ENCODE measurements at places on chromosomes 4 and X.

DNA sequence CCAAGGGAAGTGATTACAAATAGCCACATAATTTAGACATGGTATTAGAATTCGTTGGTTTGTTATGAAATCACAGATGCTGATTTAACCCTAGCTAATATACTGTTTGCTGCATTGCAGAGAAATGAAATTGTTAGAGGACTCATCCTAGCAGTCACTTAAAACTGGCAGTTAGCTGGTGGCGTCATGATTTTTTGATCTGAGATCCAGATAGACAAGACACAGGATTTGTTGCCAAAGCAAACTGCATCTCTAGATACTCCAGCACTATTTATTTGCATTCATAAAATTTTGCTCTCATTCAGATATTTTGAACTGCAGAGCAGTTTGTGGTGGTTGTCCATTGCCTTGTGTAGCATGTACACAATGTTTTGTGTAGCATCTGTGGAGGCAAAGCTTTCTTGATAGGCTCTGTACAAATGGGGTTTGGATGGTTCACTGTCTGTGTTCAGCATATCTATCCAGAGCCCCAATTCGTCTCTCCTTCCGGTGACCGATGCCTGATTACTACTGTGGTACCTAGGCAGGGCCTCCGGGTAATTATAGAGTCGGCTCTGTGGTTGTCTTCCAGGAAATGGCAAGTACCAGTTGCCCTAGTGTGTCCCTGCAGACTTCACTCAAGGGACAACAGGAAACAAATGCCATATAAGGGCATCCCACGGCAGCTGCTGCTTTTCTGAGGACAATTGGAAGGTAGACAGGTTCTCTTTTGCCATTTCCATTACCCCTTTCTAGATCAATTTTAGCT lies 30.1 kb upstream of the SPARCL1 start:
- DNase-seq, result no peak

GRCh38 chr4:179145746-179146525 lies 1703.7 kb upstream of the AGA start:
- no peak for DNase-seq

DNA sequence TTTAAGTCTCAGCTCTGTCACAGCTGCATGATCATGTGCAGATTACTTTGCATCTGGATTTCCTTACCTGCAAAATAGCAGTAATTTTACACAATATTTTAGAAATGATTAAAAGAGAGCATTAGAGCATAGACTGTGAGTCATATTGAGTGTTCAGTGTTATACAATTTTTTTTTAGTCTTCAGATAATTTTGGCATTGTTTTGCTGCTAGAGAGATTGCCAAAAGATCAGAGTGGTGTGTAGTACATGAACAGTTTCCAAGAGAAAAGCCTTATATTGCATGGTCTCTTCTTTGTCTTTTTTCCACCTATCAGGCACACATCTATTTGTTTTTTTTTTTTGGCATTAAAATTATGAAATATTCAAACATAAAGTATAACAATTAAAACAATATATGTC lies 209.6 kb upstream of the TLL1 start:
- no peak for DNase-seq

DNA sequence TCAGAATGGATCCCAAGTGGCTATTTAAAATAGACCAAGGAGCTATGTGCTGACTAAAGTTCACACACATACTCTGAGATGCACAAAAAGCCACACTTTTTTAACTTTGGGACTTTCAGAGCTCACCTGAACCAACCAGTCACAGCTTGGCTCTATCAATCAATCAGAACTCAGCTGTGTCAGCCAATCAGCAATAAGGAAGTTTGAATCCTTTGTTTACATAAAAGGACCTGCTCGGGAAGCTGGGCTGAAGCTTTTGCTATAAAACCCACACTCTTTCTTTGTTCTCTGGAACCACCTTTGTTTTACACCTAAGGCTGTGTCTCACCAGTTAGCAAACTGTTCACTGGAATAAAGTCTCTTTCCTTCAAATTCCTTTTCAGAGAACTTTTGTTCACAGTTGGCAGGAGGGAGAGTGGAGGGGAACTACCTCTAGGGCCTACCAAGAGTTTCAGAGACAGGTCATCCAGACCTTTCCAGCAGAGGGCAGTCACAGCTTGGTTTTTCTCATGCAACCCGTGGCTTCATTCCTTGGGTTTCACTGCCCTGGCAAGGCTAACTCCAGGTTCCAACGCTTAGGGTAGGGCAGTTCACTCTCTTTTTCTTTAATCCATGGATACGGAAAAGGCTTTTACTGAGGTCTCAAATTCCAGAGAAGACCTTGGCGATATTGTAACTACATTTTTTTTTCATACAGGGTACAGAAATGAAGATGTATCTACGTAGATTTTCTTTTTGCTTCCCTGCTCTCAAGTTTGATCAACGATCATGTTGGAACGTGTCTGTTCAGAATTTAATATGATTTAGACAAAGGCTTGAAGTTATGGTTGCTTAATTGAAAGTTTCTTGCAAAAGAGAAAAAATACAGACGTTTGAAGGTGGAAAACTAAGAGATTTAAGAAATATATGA lies 80.7 kb downstream of the GPRIN3 start:
- DNase-seq, result peak; percentile 2

DNA sequence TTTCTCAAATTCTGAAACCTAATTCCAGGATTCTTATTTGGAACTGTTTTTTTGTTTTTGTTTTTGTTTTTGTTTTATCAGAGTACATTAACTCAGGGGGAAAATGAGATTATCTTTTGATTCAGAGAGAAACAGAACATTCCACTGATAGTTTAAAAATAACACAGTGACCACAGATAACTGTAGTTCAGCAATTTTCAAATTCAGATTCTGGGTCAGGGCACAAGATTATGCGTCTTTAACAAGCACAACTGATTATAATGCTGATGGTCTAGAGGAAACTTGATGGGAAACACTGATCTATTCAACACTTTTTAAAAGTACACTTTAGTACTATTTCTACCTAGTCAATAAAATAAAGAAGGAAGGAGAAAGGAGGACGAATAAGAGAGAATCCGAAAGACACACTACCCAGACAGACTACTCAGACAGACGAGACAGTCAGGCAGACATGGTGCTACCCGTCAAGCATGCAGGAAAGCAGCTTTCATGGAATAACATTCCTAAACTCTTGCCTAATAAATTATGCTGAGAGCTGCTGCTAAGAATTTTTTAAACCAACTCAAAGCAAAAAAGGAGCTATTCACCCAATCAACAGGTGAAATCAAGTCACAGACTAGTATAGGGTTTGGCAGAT lies 59.0 kb downstream of the APBB2 start:
- no peak for DNase-seq

DNA sequence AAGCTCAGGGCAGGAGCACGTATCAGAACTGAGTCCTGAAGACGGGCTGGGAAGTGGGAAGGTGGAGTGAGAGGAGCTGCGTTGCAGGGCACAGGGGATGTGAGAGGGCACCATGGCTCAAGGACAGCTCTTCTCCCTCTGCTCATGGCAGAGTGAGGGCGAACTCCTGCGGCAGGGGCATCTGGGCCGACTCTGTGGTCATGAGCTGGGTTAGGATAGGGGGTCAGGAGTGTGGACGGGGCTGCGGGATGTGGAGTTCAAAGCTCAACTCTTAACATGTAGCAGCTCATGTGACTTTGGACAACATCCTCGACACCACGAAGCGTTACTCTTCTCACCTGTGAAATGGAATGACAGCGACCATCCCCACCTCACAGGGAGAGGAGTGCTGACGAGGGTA lies 19.4 kb upstream of the SORCS2 start:
- no peak for DNase-seq

DNA sequence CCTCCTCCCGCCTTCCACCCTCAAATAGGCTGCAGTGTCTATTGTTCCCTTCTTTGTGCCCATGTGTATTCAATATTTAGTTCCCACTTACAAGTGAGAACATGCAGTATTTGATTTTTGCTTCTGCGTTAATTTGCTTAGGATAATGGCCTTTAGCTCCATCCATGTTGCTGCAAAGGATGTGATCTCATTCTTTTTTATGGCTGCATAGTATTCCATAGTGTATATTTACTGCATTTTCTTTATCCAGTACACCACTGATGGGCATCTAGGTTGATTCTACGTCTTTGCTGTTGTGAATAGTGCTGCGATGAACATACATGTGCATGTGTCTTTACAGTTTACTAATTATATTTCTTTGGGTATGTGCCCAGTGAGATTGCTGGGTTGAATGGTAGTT lies 51.6 kb upstream of the TMPRSS11B start:
- no peak for DNase-seq

DNA sequence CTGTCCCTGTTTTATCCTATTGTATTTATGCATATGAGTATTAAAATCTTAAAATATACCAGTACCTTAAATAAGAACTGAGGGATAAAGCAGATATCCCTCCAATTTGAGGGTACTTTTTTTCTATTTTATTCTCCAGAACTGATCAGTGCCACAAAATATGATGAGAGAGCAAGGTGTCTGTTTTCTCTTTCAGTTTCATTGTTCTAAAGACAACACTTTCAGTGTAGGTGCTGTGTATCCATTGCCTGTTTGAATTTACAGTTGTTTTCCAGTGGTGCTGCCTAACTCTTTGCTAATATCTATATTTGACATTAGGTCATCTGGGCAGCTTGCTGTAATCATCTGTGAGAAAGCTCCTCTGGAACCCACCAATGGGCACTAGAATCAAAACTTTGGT lies 394.7 kb downstream of the IL1RAPL1 start:
- no peak for DNase-seq

DNA sequence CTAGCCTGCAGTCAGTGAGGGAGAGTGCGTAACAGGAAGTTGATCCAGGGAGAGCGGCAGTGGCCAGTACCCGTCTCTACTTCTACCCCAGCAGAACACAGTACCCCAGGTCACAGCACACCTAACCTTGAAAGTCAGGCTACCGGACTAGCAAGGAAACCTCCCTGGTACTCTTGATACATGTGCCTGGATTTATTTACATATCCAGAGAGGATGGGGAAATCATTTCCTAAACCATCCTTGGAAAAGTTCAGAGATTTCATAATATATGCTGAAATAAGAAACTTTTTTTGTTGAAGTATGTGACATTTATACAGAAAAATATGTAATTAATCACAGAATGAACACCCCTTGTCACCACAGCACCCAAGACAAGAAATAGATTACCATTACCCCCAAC lies 24.5 kb downstream of the PRIMPOL start:
- DNase-seq, result no peak

DNA sequence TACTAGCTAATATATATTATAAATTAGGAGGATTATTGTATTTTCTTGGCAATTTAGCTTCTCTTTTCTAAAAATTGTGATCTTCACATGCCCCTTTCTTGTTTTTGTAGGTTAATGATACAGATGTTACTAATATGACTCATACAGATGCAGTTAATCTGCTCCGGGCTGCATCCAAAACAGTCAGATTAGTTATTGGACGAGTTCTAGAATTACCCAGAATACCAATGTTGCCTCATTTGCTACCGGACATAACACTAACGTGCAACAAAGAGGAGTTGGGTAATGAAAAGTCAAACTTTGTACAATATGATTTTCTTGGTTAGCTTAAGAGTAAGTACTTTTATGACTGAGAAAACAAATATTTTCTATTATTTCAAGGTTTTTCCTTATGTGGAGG lies 74.1 kb downstream of the SLC10A6 start:
- DNase-seq, result no peak

DNA sequence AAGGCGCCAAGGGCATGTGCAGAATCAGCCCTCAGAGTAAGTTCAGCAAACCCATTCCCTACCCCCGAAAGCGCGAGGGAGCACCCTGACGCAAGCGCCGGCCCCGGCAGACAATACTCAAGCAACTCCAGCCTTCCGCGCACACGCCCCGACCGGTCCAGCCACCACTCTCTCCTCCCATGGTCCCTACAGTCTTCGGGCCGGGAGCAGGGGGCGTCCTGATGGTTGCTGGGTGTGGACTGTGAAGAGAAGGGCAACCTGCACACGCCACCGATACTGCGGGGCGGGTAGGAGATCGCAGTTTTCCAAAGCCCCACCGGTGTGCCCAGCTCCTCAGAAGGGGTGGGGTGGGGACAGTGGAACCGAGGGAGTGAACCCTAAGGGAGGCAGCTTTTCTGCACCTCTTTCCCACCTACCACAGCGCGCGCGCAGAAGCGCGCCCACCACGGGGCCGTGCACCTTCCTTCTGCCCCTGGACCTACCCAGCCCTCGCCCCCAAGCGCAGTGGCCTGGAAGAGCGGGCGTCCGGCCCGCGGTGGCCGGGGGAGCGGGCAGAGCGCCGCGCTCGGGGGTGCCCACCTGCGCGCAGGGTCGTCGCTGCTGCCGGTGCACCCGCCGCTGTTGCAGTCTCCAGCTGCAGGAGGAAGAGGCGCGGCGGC lies 650.2 kb upstream of the DIPK2B start:
- DNase-seq, result no peak

- DNase-seq, result no peak
Measured at GRCh38 chr4:90293320-90293719, 166.1 kb downstream of the CCSER1 start.

DNA sequence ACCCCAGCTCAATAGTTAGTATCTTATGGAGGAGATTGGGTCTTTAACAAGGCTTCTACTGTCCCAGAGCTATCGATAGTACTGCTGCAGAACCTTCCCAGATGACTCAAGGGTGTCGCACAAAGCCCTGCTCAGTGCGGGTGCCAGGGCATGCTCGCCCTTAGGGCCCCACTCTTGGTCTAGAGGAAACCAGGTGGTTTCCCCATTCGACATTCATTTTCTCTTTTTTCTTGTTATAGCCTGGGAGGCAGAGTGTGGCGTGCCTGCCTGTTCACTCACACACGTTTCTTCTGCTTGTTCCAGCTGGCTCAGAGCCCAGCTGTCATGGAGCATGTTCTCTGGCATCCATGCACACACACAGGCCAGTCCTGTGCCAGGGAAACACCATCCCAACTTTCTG lies 144.5 kb downstream of the SMIM20 start:
- DNase-seq, result peak; percentile 42

Data from DMS79 (cell line).